ENCODE measurements at places on chromosomes 13 and 19.

GRCh38 chr13:91240341-91240740 is 107.1 kb upstream of the MIR17HG start:
- DNase-seq = no peak

DNA sequence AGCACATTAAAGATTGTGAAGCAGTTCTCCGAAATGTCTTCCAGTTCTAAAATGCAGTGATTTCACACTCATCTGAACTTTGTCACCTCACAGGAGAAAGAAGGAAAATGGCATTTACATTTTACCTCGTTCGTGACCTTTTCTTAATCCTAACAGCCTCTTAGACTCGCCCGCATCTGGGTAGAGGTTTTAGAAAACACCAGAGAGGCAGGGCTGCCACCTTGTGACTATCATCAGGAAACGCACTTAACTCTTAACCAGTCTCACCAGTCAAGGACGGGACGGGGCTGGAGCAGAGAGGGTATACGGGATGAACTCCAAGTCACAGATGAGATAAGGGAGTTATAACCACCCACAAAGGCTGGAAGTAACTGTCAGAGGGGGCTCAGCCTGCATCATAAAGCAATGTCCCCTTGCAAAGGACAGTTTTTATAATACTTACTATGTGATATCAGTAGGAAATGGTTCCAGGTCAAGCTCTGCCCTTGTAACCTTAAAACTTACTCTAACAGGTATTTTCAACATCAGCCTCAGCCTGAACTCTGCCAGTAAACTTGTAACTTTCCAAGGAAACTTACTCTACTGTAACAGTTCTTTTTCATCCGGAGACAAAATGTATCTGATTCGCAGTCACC is 8.6 kb upstream of the CEACAM6 start:
- no peak for DNase-seq

GRCh38 chr19:13726323-13726722 is 38.0 kb upstream of the MRI1 start:
- no peak for DNase-seq

- DNase-seq = no peak
These were observed at the start of gene RASAL3 for GRCh38 chr19:15464394-15465385. TSS of gene RASAL3 (minus strand) at chr19:15464544. CDS start at chr19:15464358, 186 bp downstream.

GRCh38 chr13:75963302-75963701 is 327.2 kb downstream of the LMO7 start:
- DNase-seq = no peak

DNA sequence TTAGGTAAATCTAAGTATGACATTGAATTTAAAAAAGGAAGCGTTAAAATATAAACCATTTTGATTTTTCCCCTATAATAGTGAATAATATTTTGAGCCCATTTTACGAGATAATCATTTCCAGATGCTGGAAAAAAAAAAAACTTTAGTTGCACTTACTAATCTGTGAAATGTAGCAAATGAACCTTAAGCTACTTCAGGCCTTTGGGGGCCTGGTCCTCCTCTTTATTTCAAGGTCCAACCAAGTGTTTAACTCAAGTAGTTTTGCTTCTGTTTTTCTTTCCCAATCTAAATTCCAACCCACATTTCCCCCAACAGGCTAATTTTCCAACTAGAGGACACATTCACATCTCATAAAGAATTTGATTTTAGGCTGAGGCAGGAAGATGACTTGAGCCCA is 101.2 kb downstream of the TNFRSF19 start:
- DNase-seq = no peak

DNA sequence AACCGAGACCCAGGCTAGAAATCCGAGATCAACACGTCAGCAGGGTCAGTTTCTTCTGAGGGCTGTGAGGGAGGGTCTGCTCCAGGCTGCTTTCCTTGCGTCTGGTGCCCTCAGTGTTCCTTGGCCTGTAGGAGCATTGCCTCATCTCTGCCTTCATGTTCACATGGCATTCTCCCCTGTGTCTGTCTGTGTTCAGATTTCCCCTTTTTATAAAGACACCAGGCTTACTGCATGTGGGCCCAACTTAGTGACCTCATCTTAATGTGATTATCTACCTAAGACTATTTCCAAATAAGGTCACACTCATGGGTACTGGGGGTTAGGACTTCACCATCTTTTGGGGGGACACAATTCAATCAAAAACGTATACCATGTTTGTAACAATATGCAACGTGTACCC is 57.2 kb upstream of the C1QTNF9 start:
- no peak for DNase-seq

DNA sequence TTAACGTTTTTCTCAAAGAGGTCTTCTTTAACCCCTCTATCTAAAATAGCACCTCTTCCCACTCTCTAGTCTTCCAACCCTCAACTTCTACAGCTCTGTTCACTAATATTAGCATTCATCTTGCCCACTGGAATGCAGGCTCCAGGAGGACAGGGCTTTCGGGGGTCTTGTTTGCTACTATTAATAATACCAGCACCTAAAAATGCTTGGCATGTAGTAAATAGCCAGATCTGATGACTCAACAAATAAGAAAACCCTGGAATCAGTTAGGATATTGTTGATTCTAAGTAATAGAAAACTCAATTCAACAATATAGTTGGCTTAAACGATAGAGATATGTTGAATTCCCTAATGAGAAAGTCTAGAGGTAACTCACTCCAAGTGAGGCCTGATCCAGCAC is 14.2 kb downstream of the DYRK1B start:
- no peak for DNase-seq
